ENCODE measurements at places on chromosomes 11 and 22. TPM values are rescaled to one million over a fixed set of nuclear protein-coding genes. Genes with fewer than 3 reads are reported as not detected.

PKP3 gene
- total RNA-seq: 1.3 TPM

SDHAF2 gene
- 51.5 TPM for total RNA-seq

GLYATL2 gene
- total RNA-seq: 3.3 TPM

LYVE1 gene
- not detected for total RNA-seq

SNX15 gene
- 11.1 TPM for total RNA-seq

RABL2B gene
- total RNA-seq: 7.7 TPM

QSER1 gene
- total RNA-seq: 18.8 TPM

IL18 gene
- total RNA-seq: 0.81 TPM

KCNJ5 gene
- not detected for total RNA-seq

SIPA1 gene
- total RNA-seq: 7.5 TPM

OR52I1 gene
- total RNA-seq: not detected

CALCB gene
- not detected for total RNA-seq

SBF1 gene
- total RNA-seq: 70.9 TPM

SCO2 gene
- 0.49 TPM for total RNA-seq

KRTAP5-7 gene
- total RNA-seq: 0.33 TPM

POU2AF2 gene
- not detected for total RNA-seq

LRRN4CL gene
- total RNA-seq: 62.0 TPM

C11orf91 gene
- total RNA-seq: not detected

UBE4A gene
- total RNA-seq: 25.7 TPM

CASP5 gene
- not detected for total RNA-seq

KRTAP5-8 gene
- not detected for total RNA-seq

POU2AF3 gene
- total RNA-seq: 0.45 TPM

HORMAD2 gene
- total RNA-seq: not detected

RBMXL2 gene
- total RNA-seq: not detected

MMP12 gene
- total RNA-seq: not detected

GGTLC2 gene
- total RNA-seq: not detected

XKR3 gene
- total RNA-seq: not detected

MGAT3 gene
- total RNA-seq: 0.27 TPM

TSSK2 gene
- total RNA-seq: not detected

PRODH gene
- total RNA-seq: not detected

Data from fibroblast of the aortic adventitia (primary cell).